Stomach (tissue), 19 donors: ENCODE measurements at places on chromosomes 12 and 14. TPM values are rescaled to one million over a fixed set of nuclear protein-coding genes. Genes with fewer than 3 reads are reported as not detected.

PPFIA2 gene
- polyA plus RNA-seq, result 1.8 TPM

CFAP54 gene
- polyA plus RNA-seq, result 0.25 TPM

OTOGL gene
- not detected for polyA plus RNA-seq

SMAGP gene
- polyA plus RNA-seq, result 22.7 TPM

KRT6C gene
- polyA plus RNA-seq, result 12.4 TPM

ACRBP gene
- polyA plus RNA-seq, result 0.31 TPM

INHBC gene
- not detected for polyA plus RNA-seq

ANKRD52 gene
- 3.1 TPM for polyA plus RNA-seq

ANKRD33 gene
- not detected for polyA plus RNA-seq

FOXN4 gene
- polyA plus RNA-seq, result not detected

MYF5 gene
- not detected for polyA plus RNA-seq

ARHGAP9 gene
- polyA plus RNA-seq, result 11.1 TPM

PARPBP gene
- 1.8 TPM for polyA plus RNA-seq

SERPINA1 gene
- polyA plus RNA-seq, result 307 TPM

PTPRR gene
- polyA plus RNA-seq, result 2.2 TPM

KRT85 gene
- not detected for polyA plus RNA-seq

ASPG gene
- 4.4 TPM for polyA plus RNA-seq

SLC6A15 gene
- not detected for polyA plus RNA-seq

OR4E2 gene
- not detected for polyA plus RNA-seq

AQP2 gene
- not detected for polyA plus RNA-seq

CLEC9A gene
- 0.20 TPM for polyA plus RNA-seq

SYT1 gene
- 0.75 TPM for polyA plus RNA-seq

OR6C2 gene
- not detected for polyA plus RNA-seq

MAPK1IP1L gene
- 22.9 TPM for polyA plus RNA-seq

RBM23 gene
- 23.5 TPM for polyA plus RNA-seq

KIF26A gene
- polyA plus RNA-seq, result 1.2 TPM

ATN1 gene
- 48.8 TPM for polyA plus RNA-seq

CRACR2A gene
- 0.75 TPM for polyA plus RNA-seq

CELA1 gene
- not detected for polyA plus RNA-seq

GPRC5A gene
- 89.1 TPM for polyA plus RNA-seq

CCNB1IP1 gene
- 52.7 TPM for polyA plus RNA-seq

MYO1A gene
- 0.70 TPM for polyA plus RNA-seq

DIO3 gene
- 3.4 TPM for polyA plus RNA-seq

MANSC4 gene
- not detected for polyA plus RNA-seq

FGF23 gene
- polyA plus RNA-seq, result not detected

AQP6 gene
- polyA plus RNA-seq, result not detected

SLCO1B3 gene
- not detected for polyA plus RNA-seq

SMCO2 gene
- polyA plus RNA-seq, result not detected

TEX22 gene
- 0.35 TPM for polyA plus RNA-seq

NANOG gene
- not detected for polyA plus RNA-seq

ADSS1 gene
- polyA plus RNA-seq, result 16.7 TPM

P2RX7 gene
- polyA plus RNA-seq, result 0.60 TPM

DCAF4 gene
- 7.4 TPM for polyA plus RNA-seq
